ENCODE measurements at places on chromosomes 2 and 18.

DNA sequence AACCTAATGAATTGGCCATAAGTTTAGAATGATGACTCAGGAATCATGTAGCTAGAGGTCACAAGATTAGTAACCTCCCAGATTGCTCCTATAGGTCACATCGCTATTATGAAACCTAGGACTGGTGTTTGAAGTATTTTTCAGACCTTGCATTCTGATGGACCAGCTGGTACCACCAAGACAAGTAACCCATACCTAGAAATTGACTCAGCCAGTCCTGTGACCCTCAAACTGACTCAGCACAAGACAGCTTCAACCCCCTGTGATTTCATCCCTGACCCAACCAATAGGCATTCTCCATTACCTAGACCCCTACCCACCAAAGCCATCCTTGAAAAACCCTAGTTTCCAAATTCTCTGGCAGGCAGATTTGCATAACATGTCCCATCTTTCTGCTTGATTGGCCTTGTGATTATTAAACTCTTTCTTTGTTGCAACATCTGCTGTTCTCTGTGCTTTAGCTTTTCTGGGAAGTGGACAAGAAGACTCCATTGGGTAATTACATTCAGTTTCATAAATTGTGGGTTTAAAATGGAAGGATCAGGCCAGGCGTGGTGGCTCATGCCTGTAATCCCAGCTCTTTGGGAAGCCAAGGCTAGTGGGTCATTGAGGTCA lies 254.9 kb downstream of the IRS1 start:
- DNase-seq: no peak

GRCh38 chr2:160283675-160284074 lies 83.6 kb upstream of the ITGB6 start:
- no peak for DNase-seq

GRCh38 chr2:200538139-200538538 lies 12.1 kb downstream of the SGO2 start:
- no peak for DNase-seq

DNA sequence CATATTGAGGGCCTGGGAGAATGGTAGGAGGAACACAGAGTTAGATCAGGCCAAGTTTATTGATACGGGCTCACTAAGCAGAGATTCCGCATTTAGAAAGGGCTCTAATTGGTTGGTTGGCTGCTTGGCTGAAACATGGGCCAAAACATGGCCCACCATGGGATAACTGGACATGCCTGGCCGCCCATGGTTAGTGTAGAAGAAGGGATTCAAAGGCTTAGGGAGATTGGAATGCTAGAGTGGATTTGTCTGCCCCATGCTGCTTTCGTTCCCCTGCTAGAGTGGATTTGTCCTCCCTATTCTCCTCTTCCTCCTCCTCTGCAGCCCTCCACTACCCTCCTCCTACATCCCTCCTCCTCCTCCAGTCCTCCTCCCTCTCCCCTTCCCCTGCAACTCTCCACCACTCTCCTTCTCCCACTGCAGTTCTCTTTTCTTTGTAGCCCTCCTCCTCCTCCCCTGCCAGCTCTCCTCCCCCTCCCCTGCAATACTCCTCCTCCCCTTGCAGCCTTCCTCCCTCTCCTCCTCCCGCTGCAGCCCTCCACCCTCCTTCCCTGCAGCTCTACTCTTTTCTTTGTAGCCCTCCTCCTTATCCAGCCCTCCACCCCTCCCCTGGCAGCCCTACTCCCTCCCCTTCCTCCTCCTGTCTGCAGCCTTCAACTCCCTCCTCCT lies 17.2 kb downstream of the BOK start:
- no peak for DNase-seq

DNA sequence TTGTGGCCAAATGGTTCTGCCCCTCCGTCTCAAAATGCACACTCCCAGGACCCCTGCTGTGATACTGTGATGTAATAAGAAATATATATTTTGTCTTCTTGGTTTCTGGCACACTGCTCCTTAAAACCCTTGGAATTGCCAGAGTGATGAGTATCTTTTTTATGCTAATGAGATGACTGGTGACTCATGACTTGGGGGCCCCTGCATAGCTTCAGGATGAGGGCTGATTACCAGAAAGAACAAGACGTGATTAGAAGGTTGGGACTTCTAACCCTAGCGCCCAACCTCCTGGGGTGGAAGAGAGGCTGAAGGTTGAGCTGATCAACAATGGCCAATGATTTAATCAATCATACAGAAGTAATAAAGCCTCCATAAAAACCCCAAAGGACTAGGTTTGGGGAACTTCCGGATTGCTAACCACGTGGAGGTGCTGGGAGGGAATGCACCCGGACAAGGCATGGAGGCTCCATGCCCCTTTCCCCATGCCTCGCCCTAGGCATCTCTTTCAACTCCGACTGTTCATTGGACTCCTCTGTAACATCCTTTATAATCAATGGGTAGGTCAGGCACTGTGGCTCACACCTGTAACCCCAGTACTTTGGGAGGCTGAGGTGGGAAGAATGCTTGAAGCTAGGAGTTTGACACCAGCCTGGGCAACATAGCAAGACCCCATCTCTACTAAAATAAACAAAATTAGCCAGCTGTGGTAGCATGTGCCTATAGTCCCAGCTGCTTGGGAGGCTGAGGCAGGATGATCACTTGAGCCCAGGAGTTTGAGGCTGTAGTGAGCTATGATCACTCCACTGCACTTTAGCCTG lies 89.1 kb downstream of the HS1BP3 start:
- DNase-seq: peak; percentile 16

DNA sequence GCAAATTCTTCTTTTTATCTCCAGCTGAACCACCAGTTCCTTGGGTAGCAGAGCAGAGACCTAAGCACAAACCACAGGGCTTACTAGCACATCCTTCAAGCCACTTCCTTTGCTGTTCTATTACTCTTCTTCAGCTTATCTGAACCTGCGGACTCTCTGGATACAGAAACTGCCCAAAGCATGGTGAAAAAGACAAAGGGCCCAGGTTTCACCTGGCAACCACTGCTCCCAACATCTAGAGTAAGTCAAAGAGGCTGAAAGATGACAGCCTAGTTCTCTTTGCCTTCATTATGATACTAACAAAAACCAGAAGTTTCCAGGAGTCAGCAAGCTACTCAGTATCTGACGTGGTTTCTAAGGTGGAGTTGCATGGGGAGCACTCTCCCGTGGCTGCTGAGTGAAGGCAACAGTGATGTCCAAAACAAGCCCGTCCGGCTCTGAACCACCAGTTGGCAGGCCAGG lies 43.4 kb downstream of the KANSL3 start:
- DNase-seq: no peak

GRCh38 chr2:233273120-233273519 lies 21.6 kb downstream of the ATG16L1 start:
- no peak for DNase-seq

DNA sequence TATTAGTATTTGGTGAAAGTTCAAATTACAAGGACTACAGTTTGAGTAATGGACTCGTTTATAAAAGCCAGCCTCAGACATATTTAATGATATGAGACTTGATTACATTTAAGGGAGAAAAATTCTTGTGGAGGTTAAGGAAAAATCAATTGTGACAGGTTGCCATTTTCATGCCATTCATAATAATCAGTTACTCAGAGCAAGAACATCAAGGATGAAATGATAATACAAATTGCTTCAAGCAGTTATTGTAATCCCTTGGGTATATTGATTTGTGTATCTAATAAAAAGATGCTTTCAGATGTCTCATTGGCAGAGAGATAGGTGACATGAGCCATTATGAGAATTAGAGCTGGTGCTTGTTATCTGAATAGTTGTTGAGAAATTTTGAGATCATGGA lies 153.6 kb downstream of the ATP9B start:
- no peak for DNase-seq

DNA sequence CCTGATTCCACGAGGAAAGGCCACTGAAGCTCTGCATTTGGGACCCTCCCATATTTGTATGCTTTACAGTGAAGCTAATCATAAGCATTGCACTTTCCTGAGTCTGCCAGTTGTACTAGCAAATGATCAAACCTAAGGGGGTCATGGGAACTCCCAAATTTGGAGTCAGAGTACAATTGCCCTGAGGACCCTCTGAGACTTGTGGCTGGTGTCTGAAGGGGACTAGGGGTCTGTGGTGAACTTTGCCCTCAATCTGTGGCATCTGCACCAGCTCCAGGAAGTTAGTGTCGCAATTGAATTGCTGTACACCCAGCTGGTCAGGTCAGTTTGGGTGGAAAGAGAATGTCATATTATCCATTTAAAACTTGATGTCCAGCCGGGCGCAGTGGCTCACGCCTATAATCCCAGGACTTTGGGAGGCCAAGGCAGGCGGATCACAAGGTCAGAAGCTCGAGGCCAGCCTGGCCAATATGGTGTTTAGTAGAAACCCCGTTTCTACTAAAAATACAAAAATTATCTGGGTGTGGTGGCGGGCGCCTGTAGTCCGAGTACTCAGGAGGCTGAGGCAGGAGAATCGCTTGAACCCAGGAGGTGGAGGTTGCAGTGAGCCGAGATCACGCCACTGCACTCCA lies 18.1 kb downstream of the SOWAHC start:
- no peak for DNase-seq

DNA sequence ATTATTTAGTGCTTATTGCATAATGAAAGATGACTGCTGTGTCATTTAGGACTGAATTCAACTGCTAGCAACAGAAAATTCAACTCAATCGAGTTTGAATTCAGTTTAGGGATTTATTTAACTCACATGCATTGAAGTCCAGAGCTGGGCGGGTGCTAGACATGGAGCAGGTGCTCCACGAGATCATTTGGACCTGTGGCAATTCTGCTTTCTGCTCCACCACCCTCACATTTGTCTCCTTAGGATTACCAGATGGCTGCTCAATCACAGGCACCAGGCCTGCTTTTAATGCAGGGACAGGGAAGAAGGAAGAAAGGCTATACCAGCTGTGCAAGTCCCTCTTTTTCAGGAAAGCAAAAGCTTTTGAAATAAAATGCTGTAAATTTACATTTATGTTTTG lies 572.9 kb upstream of the SLC8A1 start:
- DNase-seq: no peak

DNA sequence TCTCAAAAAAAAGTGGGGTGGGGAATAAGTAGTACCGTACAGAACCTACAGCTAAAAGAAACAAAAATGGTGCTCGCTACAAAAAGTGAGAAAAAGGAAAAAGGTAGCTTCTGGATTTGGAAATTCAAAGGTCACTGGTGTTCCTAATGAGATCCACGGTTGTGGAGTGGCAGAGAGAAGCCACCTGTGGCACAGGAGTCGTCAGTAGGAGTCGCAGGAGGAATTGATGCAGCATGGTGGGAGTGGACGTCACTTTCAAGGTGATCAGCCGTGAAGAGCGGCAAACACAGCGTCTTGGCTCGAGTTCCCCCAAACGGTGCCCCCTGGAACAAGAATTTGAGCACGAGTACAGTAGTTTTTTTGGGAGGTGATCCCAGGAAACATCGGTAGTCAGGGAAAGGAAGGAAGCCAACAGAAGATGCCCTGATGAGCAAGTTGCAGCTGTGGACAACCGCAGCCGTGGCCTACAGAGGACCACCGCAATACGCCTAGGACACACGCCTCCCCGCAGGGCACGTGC lies 1.4 kb upstream of the TTL start:
- no peak for DNase-seq

GRCh38 chr18:12422936-12423335 lies 15.2 kb downstream of the PRELID3A start:
- peak; percentile 45 for DNase-seq

GRCh38 chr2:54551123-54551756 lies 95.1 kb downstream of the SPTBN1 start:
- no peak for DNase-seq

DNA sequence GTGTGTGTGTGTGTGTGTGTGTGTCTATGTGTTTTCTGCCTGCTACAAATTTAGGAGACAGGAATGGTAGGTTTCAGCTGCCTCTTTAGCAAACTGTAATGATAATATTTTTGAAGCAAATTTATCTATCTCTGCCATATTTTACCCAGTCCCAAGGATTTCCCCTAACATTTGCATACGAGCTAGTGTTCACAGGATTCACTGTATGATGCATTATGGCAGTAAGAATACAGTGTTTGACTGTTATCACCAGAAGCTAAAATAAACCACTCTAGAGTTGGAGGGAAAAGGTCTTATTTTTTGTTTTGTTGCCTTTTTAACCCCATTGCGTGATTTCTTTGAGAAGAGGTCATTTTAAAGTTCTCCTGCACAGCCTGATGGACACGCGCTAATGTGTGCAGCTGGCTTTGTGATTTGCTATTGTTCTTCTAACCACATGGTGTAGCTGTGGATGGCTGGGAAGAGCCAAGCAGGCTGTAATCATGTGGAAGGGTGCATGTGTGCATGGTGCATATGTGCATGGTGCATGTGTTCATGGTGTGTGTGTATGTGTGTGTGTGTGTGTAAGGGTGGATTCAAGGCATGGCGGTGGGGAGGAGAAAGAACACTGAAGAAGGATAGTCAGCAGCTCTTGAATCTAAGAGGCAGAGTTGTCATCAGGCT lies 62.4 kb downstream of the PLB1 start:
- DNase-seq: no peak

- no peak for DNase-seq
Measured at GRCh38 chr2:109232909-109233308, 103.9 kb downstream of the SH3RF3 start.

DNA sequence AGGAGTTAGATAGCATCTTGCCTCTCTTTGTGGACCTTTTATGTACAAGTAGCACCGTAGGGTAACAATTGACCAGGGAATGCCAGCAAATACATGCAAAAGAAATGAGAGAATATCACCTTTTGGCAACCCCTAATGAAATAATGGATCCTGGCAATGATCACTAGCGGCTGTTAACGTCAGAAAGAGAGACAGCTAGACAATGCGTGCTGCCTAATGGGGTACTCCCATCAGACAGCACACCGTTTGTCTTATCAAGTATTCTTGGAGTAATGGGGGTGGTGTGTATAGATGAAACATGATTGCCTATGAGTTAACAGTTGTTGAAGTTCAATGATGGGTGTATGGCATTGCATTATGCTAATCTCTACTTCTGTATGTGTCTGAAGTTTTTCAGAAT lies 1.6 kb downstream of the ELAC1 start:
- no peak for DNase-seq

GRCh38 chr2:140506606-140507005 lies 1624.2 kb downstream of the LRP1B start:
- no peak for DNase-seq

- DNase-seq: no peak
Measured at GRCh38 chr2:36698993-36699392, 2.5 kb downstream of the VIT start.

DNA sequence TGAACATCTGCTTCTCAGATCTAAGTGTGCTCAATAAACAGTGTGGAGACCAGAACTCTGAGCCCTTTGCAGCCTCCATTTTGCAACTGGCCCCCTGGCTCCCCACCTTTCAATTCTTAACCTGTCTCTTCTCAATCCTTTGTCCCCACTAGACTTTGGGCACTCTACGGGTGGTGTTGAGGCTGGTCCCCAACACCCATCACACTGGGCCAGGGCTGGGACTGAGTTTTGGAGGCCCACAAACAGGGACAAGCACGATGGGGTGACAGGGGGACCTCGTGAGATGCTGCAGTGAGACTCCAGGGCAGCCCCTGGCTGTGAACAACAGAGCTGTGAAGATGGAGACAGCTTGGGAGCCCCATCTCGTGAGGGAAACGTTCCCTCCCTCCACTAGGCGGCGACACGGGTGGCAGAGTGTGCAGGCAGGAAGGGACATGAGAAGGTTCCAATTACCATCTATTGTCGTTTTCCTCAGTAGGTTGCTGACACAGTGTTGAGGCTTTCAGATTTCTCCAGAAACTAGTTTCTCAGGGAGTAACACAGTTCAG lies 1.2 kb downstream of the ANKMY1 start:
- peak; percentile 78 for DNase-seq

Data from upper lobe of right lung (tissue), 1 donor.